ENCODE measurements at places on chromosomes 3 and 15.

DNA sequence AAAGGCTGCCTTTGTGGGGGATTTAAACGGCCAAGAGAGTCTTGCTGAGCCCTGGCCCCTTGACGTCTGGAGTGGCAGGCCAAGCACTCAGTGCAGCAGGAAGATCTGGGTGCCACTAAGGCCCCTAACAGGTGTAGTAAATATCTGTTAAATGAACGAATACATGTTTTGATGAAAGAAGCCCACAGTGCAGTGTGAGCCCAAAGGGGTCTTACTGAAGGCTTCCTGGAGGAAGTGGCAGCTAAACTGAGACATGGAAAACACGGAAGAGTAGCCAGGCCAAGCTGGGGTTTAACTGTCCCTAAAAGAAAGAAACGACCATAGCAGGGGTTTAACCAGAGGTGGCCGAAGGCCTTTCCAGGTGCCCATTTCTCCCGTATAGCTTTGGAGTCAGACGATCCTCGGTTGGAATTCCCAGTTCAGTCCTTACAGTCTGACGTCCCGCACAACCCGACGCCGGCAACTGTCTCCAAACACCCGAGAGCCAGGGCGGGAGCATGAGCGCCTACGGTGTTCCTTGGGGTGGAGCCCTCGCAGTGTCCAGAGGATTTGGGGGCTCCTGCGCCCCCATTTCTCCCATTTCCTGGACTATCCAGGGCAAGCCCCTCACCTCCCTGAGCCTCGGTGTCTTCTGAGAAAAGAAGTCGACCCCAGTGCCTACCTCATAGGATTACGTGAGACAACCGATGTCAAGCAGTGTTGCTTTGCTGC, 910 bp upstream of the ABHD6 start:
- no peak for DNase-seq

GRCh38 chr3:114939920-114940319, 207.2 kb downstream of the ZBTB20 start:
- DNase-seq = no peak

DNA sequence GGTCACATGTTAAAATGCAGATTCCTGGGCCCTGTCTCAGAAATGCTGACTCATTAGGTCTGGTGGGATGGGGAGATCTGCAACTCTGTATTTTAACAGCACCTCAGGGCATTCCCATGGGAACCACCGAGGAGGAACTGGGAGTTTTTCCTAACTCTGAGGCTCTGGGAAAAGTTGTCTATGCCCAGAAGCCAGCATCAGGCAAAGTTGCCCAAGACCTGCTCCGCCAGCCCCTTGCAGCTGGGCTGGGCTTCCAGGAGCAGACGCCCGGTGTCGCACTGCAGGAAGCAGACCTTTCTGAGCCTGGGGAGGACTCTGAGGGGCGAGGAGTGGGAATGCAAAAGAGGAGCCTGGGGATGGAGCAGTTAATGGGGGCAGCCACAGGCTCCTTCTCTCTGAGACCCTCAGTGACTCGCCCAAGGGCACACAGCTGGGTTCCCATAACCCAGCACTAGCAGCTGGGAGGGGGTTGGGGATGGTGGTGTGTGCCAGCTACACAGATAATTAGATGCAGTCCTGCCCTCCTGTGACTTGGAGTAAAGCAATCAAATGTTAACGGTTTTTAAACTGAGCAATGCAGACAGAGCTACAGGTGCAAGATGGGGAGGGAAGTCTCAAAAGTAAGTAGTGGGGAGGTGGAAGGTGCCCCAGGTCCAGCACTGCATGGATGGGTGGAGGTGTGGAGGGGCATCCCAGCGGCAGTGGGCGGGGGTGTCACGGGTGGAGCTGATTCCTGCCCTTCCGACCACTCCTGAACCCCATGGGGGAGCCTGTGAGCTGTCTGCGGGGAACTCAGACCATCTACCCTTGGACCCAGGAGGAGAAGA, 100.4 kb downstream of the LSM3 start:
- no peak for DNase-seq

GRCh38 chr3:128549283-128550112, 56.5 kb upstream of the GATA2 start:
- no peak for DNase-seq

DNA sequence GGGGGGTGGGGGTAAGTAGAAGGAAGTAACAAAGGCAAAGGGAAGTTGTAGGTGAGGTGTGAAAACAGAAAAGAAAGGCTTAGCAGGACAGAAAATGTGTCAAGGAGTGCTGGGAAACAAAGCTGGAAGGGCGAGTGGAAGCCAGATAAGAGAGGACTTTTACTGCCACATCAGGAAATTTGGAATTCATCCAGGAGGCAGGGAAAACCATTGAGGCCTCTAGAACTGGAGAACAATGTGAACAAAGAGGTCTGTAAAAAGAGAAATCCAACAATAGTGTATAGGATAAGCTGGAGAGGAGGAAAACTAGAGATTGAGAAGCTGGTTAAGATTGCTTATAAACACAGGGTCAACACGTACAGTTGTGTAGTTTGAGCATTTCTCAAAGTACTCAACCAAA, 116.6 kb downstream of the NTRK3 start:
- DNase-seq = no peak

DNA sequence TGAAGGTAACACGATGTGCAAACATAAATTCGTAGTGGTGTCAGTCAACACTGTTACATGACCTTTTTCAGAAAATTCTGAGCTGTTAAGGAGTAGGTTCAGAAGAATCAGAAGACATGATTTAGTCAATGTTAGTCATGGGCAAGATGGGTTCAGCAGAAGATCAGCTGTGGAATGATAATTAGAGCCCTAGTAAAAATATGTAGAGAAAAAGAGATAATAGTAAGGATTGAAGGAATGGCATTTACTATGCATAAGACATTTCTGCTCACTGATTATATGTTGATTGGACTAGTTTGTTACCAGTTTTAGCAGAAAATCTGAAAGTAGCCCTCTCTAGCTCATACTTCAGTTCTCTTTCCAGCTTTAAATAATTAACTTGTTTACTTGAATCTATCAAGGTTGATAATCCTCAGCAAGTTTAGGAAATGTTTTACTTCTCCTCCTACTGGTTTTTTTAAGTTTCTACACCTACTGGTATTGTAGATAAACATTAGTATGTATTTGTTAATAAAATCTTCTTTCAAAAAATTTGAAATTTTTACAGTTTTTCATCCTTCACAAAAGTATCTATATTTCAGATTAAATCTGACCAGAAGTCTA, 98.6 kb downstream of the ALCAM start:
- no peak for DNase-seq

- DNase-seq = no peak
Measured at GRCh38 chr15:63556736-63557135, 40.5 kb upstream of the FBXL22 start.

GRCh38 chr15:83053151-83053550, 13.9 kb downstream of the BTBD1 start:
- no peak for DNase-seq

- no peak for DNase-seq
Measured at GRCh38 chr15:69712991-69713390, 260.4 kb downstream of the RPLP1 start.

DNA sequence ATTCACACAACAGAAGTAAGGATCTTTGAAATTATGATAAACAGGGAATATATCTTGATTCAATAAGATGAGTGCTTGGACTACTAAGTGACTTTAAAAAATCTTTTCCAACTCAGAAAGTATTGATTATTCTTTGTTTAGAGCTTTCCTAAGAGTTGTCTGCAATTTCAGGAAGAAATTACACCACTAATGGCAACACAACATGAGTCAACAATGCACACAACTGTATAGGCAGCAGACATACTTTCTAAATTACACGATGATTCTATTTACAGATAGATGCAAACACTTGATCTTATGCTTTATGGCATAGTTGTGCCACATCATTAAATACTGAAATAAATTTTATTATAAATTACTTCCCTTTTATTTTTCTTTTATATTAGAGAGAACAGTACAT, 4.4 kb downstream of the NAA50 start:
- DNase-seq = no peak
